ENCODE measurements at places on chromosomes 7 and 10.
A peak's percentile ranks its signal among the peaks of the same experiment; 100 is the strongest.

DNA sequence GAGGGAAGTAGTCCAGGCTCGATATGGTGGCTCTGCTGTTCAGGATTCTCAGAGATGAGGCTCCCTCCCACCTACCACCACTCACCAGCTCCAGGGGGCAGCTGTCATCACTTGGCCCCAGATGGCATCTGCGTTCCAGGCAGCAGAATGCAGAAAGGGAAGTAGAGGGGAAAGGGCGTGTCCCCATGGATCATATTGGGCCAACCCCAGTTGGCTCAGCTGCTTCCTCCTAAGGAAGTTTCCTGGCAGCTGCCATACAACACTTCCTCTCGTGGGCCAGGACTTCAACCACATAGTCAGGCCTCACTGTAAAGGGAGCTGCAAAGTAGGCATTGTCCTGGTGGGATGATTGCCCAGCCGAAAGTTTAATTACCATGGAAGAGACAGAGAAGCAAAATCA is 1.6 kb upstream of the TEX36 start:
- DNase-seq = no peak

DNA sequence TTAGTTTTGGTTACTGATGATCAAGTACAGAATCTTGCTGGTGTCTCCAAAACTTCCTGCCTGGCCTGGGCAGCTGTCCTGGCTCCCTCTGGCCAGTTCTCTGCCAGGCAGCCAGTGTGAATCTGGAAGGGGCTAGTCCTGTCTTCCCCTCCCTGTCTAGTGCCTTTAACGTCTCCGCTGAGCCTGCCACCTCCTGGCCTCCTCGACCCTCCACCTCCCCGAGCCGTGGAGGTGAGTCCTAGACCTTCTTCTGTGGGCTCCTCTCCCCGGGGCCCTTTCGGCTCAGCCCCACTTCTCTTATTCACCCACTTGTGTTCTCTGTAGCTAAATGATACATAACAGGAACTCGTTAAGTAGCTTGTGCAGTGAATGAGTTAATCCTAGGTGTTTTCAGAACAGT is 218.2 kb downstream of the MGMT start:
- no peak for DNase-seq

DNA sequence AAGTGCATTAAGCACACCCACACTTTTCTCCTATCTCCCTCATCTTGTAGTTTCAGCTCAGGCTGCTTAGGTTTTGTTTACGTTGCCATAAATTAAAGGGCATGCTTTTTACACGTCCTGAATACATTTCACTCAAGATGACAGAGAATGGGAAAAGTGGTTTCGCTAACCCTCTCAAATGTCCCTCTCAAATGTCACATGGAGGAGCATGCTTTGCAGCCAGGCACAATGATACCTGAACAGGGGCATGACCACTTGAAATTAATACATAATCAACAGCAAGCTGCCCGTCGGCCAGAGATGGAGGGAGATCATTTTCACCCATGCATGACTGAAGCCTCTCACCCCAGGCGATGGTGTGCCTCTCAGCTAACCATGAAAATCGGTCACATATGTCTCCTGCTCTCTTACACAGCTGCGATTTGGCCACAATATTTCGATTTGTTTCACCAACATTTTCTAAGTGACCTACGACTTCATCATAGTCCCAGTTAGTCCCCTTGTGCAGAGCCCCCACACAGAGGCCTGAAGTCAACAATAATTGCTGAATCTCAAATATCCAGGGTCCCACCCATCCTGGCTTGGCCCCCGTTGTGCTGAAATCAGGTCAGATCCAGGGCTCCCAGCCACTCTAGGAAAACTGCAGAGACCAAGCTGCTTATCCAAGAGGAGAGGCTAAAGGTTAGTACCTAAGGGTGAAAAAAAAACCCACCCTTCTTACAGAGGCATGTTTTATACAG is 373.9 kb upstream of the NFE2L3 start:
- DNase-seq = no peak

GRCh38 chr7:108322925-108323832 is 133.1 kb downstream of the NRCAM start:
- DNase-seq = no peak

DNA sequence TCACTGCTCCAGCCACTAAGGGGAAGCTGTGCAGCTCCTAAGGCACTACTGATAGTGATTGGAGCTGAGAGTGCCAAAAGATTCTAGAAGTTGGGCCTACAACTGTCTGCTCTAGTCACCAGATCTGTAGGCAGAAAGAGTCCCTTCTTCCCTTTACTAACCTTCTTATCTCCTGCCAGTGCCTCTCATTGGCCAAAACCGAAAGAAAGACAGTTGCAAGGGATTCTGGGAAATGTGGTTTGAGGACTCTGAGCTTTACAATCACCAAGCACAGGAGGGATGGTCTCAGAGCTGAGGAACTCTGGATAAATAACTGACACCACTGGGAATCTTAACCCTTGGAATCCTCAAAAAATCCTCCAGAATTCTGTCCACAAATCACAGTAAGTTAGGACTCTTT is 615.8 kb downstream of the CCSER2 start:
- no peak for DNase-seq

DNA sequence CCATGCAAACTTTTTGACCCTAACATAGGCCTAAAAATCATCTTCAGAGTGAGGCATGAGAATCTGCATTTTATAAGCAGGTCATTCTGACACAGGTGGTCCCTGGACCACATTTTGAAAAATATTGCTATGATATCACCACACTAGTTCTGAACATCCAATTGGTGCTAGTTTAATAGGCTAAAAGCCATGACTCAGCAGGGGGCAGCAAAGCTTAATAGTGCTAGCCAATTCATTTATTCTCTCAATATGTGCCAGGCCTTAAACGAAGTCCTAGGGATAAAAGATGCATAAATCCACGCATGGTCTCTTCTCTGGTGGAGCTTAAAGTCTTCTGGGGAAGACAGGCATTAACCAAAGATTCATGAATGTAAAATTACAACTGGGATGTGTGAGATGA is 10.2 kb upstream of the SLC25A28 start:
- DNase-seq = no peak

GRCh38 chr7:101250324-101250723 is 5.4 kb upstream of the FIS1 start:
- DNase-seq = no peak

DNA sequence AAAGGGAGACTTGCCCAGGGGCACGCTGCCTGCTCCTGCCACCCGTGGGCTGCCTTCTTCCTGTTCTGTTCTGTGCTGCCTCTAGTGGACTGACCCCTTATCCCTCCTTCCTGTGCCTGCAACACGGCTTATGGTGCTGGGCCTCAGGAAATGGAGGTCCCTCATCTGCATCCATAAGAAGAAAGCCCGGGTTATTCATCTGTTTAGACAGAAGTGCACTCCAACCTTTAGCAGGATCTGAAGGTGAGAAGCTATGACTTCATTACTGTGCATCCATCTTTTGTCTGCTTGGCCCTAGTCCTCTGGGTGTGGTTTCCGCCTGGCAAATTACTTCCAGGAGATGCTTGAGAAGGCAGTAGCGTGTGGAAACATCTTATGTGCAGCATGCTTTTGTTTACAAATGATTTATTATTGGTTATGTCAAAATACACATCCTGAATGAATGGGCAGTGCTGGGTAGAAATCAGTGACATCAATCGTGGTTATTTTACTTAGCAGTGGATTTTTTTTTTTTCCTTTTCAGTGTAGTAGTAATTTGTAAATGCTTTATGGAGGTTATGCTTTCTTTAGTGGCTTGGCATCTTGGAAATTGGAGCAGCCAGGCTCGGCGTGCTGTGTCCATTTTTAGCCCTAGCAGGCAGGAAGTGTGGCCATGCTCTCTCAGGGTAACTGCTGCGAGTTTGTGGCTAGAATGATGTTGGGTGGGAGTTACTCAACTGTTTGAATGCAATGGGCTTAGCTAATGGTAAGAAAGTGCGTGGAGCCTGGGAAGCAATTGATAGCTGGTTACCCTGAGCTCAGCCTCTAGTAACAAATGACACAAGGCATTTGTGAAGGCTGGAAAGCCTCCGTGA is 12.7 kb downstream of the PTPRE start:
- peak; percentile 60 for DNase-seq

DNA sequence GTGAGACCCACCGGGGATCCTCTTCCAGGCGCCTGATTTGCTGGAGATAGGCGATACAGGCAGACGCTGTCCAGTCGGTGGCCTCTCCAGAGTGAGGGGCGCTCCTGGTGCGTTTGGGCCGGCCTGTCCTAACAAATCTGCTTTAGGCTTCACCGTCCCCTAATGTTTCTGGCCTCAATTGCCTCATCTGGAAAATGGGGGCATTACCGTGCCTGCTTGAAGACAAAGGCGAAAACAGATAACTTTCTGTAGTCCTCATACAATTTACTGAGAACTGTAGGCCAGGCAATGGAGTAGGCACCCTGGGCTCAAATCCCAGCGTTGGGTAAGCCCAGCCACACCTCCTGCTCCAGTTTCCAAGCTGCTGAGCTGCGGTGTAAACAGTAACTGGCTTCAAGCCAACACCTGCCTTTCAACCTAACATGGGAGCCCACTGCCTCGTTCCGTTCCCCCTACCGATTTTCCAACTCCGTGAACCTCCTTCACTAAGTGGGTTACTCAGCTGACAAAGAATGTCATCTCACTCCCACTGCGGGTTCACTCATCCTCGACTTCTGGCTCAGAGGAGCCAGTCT is 589 bp upstream of the ZFAND4 start:
- peak; percentile 26 for DNase-seq

DNA sequence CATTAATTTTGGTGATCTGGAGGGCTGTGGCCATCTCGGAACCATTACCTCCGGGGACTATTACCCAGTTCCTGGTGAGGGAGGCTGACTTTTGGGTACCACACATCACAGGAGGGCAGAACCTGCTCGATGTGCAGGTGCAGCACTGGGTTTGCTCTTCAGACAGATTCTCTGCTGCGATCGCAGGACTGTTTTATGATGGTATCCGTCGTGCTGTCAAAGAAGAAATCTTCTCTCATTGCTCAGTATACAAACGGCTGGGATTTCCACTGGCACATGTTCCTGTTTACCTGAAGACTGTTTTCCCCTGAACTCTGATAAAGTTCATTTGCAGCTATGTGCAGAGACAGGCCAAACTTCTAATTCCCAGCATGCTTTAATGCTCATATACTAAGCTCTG is 27.2 kb upstream of the SHH start:
- DNase-seq = no peak

GRCh38 chr7:41501006-41501405 is 201.9 kb downstream of the INHBA start:
- DNase-seq = no peak

- DNase-seq = no peak
Measured at GRCh38 chr7:12765431-12766100, 78.1 kb downstream of the ARL4A start.

DNA sequence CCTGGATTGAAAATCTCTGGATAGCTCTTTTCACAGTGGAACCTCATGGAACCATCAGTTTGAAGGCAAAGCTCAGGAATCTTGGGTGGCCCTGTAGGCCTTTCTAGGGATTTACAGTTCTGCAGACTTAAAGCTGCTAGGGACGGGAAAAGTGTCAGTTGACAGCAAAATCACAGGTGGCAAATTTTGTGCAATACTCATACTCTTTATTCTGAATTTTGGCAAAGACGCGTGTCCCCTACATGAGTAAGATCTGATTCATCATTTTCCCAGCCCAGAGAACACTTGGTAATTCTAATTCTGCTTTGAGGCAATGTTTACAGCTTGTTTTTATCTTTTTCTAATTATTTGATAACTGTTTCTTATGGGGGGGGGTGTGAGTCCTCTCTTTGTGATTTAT is 3.6 kb downstream of the LRRC17 start:
- no peak for DNase-seq

- no peak for DNase-seq
Measured at GRCh38 chr10:5631936-5632335, 34.5 kb downstream of the ASB13 start.

DNA sequence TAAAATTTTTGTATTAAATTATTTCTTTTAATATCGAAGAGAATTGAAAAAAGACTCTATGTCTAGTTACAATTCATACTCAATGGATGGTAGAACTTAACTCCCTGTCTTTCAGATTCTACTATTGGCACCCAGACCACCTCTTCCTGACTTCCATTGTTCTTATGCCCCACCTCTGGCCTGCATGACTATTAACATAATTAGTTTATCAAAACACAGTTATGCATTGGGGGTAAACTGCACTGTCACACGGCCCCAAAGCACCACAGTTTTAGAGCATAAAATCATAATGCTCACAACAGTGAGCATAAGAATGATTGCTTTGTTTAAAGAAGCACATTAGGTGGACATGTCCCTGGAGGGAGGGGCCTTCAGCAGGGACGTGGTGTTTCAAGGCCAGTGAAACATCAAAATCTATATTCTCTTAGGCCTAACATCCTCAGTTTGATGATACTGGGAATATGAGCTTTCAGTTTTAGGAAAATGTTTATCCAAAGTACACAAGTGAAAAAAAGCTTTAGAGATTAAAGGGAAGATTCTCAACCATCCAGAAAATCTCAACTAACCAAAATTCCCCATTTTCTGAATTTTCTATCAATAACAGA is 79.8 kb downstream of the NRP1 start:
- no peak for DNase-seq

GRCh38 chr10:2236876-2237275 is 499.6 kb upstream of the ADARB2 start:
- no peak for DNase-seq

- DNase-seq = peak; percentile 38
Measured at GRCh38 chr7:148478551-148478950, 112.0 kb upstream of the C7orf33 start.

DNA sequence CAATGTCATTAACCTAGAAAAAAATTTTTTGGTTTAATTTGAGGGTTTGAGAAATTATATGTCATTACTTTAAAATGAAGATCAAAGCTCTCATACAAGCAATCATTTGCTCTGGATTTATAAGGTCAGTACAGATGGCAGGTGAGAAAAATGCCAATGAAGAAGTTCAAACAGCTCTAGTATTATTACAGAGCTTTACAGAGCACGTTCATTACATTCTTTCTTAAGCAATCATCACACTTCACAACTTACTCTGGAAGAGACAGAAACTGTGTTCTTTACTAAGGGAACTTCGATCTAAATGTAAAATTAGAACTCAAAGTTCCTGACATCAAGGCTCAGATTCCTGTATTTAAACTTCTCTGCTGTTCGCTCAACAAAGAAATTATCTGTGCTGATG is 153.4 kb downstream of the ATE1 start:
- DNase-seq = no peak

DNA sequence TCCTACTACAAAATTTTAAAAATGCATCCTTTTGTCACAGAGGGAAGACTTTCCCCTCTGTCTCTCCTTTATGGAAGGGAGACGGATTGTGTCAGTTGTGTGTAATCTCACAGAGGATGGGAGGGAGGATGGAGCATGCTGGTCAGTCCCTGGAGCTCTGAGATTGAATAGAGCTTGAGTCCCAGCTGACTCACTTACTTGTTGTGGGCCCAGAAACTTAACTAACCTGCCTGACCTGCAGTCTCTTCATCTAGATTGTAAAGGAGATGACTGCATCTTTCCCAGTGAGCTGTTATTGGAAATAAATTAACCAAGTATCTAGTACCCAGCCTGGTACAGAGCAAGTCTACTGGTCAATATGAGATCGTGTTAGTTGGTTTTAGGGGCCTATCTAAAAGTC is 77.9 kb upstream of the ADO start:
- no peak for DNase-seq

GRCh38 chr7:66301249-66301648 is 96.1 kb downstream of the TPST1 start:
- no peak for DNase-seq

- no peak for DNase-seq
Measured at GRCh38 chr7:156889089-156889488, 3.9 kb downstream of the LMBR1 start.

All from iPS-NIHi11 (cell line).